Calu3 (cell line): ENCODE measurements at places on chromosomes 11 and 22.
A peak's percentile ranks its signal among the peaks of the same experiment; 100 is the strongest.

- DNase-seq = no peak
These were observed 50.2 kb downstream of the MIAT start for GRCh38 chr22:26707581-26707980.

DNA sequence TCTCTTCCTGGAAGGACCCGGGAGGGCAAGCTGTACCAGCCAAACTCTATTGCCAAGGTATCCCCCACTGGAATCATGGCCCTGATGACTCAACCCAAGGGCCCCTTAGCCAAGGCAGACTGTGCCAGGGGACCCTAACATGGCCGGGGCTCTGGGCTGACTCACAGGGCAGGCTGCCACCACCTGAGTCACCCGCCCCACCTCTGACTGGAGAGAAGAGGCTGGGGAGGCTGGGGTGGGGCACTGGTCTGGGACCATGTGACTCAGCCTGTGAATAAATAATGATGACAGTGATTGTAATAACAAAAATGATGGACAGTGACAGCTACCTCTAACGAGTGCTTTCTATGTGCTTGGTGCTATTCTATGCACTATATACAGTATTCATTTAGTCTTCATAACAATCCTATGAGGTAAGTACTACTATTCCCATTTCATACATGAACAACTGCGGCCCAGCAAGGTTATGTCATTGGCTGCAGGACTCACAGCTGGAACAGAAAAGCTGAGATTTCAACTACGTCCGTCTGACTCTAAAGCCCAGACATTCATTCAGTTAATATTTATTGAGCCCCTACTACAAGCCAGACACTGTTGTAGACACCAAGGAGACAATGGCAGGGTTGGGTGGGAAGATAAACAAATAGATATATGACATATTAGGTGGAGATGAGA, 84.2 kb downstream of the FBXO7 start:
- peak; percentile 92 for DNase-seq

GRCh38 chr11:126898802-126899201, 101.8 kb downstream of the KIRREL3 start:
- DNase-seq = no peak

- no peak for DNase-seq
These were observed 81.6 kb upstream of the SUSD2 start for GRCh38 chr22:24099666-24100065.
